ENCODE measurements at places on chromosomes 7 and 10. TPM values are rescaled to one million over a fixed set of nuclear protein-coding genes. Genes with fewer than 3 reads are reported as not detected.

AVL9 gene
- 13.3 TPM for polyA plus RNA-seq

ASB15 gene
- polyA plus RNA-seq = 0.05 TPM

TAS2R41 gene
- polyA plus RNA-seq = 0.02 TPM

DNA sequence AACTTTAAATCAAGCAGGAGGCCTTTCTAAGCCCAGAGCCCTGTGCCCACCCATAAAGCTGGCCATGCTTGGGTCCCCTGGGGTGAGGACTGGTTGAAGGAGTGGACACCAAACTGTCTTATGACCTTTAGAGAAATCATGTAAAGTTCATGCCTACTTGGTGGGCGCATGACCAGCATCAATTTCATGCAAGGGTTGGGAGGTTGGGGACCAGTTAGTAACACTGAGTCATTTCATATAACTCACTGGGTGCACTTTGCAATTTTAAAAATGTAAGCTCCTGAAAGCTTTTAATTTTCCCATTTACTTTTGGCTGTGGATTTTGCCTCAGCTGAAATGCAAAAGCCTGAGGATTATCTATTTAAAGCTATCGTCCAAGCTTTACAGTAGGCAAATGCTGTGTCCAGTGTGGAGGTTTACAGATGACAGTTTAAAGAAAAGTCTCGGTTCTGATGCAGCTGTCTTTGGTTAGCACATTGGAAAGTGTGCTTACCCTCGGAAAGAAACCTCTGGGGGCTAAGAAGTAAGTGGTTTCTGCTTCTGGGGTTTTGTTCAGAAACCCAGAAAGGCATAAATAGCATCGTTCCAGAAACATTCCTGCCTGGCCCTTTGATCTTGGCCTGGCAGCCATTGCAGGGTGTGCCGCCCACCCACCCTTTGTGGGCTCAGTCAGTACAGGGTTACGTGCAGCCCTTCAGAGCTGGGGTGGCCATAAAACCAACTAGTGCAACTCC lies 48.8 kb upstream of the CHST15 start:
- DNase-seq = no peak

DNA sequence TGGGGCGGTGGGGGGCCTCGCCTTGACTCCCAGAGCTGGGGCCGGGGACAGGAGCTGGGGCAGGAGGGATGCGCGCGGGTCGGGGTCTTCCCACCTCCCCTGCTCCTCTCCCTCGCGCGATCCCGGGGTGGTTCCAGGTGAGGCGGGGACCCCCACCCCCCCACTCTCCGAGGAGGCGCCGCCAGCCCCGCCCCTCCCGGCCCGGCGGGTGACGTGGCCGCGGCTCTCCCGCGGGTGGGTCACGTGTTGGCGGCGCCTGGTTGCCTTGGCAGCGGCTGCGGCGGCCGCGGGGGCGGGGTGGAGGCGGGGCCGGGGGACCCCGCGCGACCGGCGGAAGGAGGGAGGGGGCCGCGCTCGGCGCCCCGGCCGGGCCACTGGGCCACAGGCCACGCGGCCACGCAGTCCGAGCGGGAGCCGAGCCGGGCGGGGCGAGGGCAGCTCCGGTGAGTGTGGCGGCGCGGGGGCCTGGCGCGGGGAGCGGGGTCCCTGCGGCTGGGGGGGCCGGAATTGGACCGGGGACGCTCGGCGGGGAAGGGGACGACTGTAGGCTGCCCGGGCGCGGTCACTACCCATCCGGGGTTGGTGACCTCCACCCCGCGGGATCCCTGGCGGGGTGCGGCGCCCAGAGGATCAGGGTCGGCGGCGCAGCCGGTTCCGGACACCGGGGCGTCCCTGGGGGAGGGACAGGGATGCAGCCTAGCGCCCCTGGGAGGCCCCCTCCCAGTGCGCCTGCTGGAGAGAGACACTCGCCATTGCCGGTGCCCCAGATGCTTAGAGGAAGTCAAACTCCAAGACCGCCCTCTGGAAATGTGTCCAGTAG lies at the start of gene ORAI2:
TSS of gene ORAI2 (plus strand) at position 357 of the 820 bp plus-strand sequence. CDS start 5,382 bp downstream, outside the sequence.
- DNase-seq = no peak

GRCh38 chr7:33334349-33334748 lies 205.0 kb downstream of the BBS9 start:
- no peak for DNase-seq

GRCh38 chr10:42556931-42557330 lies 81.4 kb downstream of the ZNF33B start:
- DNase-seq = no peak

GRCh38 chr7:159120540-159120919 lies 24.1 kb downstream of the VIPR2 start:
- no peak for DNase-seq

- DNase-seq = no peak
These were observed 27.3 kb upstream of the WDFY4 start for GRCh38 chr10:48657416-48657815.

DNA sequence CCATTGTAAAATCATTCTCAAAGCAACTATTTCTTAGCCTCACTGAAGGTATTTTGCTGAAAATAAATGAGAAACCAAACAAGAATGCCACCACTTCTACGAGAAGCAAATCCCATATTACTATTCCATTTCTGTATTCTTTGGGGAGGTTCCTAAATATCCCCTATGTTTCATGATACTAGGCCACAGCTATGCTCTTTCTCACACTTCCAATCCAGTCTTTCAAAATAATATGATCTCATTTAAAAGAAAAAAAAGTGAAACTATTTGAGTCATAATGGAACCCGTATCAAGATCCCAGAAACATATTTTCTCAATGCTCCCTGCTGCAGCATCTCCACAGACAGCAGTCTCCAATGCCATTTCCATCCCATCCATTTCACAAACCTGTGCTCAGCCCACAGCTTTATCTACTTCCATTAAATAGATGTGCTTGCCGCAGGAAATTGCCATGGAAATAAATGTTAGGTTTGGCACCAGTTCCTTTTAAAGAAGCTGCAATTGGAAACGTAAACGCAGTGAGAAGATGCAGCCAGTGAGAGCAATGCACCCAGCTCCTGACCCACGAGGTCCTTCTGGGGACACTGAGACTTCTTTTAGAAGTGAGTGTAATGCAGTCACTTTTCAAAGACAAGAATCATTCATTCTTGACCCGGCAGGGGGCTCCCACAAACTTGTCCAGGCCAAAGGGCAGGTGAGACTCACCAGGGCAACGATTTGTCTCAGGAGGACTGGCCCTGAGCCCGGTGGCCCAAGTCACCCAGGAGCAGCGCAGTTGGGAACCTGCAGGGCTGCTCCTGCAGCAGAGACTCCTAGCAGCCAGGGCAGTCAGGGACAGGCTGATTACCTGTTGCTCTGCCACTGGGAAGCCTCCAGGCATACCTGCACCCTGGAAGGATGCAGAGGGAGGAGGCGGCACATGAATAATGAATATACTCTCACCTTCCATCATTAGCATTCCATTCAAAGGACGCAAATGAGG lies 99.6 kb downstream of the C10orf90 start:
- no peak for DNase-seq

- DNase-seq = no peak
These were observed at the start of gene STX1A for GRCh38 chr7:73718905-73719805. STX1A (minus strand) TSS chr7:73719669; CDS start chr7:73719631, 38 bp downstream.

- no peak for DNase-seq
These were observed 66.7 kb downstream of the CREB3L2 start for GRCh38 chr7:137934941-137935883.

DNA sequence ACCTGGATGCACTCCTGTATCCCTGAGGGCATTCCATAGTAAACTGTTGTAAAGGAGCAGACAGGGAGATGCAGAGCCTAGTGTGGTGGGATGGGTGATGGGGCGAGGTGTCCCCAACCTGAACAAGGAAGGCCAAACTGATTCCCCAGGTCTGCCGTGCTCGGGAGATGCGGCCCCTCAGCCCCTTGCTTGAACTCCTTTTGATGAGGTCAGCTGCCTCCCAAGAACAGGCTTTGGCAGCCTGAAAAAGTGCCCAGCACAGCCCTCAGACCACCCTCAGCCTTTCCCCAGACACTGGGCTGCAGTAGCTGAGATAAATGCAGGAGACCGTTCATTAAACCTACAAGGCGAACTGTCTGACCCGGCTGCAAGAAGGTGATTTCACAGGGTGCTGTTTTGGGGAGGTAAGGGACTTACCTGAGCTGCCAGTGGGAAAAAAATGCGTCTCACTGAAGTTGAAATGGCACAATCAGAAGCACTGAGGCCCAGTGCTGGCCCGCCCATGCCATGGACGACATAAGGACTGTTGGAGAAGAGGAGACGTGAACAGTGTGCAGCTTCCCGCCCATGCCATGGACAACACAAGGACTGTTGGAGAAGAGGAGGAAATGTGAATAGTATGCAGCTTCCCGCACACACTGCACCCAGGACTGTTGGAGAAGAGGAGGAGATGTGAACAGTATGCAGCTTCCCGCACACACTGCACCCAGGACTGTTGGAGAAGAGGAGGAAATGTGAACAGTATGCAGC lies 148.4 kb upstream of the FAM20C start:
- no peak for DNase-seq

GRCh38 chr7:101397243-101397642 lies 34.6 kb downstream of the COL26A1 start:
- DNase-seq = no peak

DNA sequence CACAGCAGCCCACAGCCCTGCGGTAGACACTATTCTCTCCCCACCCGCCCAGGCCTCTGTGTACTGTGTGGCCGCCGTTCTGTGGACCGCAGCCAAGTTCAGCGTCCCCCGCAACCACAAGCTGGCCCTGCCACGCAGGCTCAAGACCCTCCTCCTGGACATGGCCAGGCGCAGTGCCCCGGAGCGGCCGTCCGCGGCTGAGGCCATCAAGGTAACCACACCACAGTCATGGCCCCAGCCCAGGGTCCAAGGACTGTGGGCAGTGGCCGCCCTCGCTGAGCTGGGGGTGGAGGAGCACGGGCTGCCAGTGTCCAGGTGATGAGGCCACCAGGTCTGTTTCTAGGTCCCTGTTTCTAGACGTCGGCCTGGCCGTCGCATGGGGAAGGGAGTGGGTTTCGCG lies 34.4 kb upstream of the UTF1 start:
- DNase-seq = no peak

DNA sequence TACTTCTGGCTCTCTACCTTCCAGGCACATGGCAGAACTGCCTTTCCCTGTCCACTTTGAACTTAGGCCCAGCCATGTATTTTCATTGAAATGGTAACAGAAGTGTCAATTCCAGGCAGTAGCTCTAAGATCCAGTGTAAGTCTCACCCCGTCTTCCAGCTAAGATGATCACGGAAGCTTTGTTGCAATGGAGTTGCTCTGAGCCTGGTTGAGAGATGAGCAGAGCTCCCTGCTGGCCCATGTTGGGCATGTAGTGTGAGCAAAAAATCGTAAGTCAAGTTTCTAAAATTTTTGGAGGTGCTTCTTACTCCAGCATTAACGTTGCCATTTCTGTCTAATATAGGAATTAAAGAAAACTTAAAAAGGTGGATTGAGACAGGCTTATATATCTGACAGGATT lies 274.4 kb downstream of the IPMK start:
- DNase-seq = no peak

GRCh38 chr7:17207220-17207619 lies 91.2 kb upstream of the AHR start:
- no peak for DNase-seq
